Daoy (cell line): ENCODE measurements at places on chromosomes 6 and 20. TPM values are rescaled to one million over a fixed set of nuclear protein-coding genes. Genes with fewer than 3 reads are reported as not detected.

GRCh38 chr20:25020345-25020744, 27.8 kb upstream of the APMAP start:
- no peak for DNase-seq

DNA sequence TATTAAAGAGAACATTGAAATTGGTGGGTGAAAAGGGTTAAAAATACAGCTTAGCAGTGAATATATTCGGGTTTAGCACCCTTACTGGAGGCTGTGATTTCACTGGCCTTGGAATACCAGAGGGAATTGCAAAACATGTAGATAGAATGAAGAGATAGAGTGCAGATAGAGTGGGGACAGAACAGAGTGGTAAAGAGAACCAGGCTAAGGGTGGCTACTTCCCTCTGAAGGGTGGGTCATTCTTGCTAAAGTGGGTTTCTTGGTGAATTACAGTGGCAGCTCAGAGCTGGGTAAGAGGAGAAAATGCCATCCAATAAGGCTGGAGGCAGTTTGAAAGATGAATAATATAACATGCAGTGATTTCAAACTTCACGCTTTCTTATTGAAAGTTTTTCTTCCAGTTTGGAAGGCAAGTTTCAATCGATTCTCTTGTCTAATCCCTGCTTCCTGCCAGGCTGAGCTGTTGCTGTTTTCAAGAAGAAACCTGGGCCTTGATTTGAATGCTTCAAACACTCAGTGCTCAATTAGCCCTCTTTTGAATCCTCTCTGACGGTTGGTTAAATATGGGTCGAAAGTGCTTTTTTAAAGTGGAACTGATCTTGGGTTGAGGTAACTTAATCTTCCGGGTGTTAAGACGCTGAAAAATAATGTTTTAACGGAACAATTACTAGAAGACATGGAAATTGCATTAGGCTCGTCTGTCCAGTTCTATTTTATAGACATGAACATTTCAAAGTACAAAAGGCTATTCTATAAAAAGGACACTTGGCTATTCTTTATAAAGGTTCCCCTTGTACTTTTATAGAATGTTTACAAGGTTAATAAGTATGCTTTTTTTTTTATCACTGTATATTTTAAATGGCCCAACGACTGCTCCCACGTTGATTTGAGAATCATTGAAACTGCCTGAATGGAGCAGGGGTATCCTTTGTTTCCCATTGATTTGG, 203.3 kb downstream of the BCAS1 start:
- DNase-seq: peak; percentile 39

- no peak for DNase-seq
These were observed 85.7 kb upstream of the AGPAT4 start for GRCh38 chr6:161359618-161359945.

- peak; percentile 36 for DNase-seq
These were observed 29.2 kb upstream of the SSR1 start for GRCh38 chr6:7341989-7342742.

GRCh38 chr20:16308754-16309153, 264.5 kb downstream of the KIF16B start:
- no peak for DNase-seq

GRCh38 chr6:36460916-36461315, 18.1 kb downstream of the KCTD20 start:
- DNase-seq: no peak

DNA sequence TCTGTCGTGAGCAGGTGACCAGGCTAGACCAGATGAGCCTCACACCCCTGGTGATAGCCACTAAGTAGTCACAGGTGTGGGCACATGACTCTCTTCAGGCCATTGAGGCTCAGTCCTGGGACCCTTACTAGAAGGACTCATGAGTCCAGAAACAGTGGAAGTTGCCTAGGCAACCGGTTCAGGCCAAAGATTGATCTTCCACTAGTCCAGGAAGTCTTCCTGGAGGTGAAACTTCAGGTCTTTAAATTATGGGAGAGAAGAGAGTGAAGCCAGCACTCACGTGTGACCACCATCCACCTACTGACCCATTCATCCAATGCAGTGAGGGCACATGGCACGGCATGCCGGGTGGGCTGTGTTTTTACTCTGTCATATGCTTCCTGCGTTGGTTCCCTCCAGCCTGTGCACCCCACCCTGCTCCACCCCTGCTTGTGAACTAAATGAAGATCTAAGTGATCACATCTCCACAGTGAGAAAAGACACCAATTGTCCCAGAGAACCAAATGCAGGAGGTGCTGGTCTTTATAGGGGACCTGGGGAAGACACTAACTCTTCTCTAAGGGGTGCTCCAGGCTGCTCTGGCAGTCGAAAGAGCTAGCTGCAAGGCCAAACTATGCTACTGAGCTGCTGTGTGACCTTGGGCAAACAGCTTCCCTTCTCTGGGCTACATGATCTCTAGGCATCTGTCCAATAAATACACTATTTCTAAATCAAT, 12.5 kb upstream of the STX16 start:
- no peak for DNase-seq

DNA sequence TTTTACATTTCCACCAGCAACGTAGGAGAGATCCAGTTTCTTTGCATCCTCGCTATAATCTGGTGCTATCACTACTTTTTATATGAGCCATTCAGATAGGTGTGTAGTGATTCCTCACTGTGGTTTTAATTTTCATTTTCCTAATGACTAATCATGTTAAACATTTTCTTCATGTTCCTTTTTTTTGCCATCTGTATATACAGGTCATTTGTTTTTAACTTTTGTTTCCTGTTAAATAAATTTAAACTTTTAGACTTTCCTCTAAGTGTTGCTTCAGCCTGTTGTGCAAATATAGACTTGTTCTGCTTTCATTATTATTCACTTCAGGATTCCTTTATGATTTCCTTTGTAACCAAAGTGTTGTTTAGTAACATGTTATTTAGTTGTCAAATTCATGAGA, 697.4 kb downstream of the PTPRT start:
- no peak for DNase-seq

- no peak for DNase-seq
These were observed 71.8 kb downstream of the INSM1 start for GRCh38 chr20:20439602-20440190.

GRCh38 chr6:127120787-127121636, 2.5 kb downstream of the RSPO3 start:
- peak; percentile 83 for DNase-seq

DNA sequence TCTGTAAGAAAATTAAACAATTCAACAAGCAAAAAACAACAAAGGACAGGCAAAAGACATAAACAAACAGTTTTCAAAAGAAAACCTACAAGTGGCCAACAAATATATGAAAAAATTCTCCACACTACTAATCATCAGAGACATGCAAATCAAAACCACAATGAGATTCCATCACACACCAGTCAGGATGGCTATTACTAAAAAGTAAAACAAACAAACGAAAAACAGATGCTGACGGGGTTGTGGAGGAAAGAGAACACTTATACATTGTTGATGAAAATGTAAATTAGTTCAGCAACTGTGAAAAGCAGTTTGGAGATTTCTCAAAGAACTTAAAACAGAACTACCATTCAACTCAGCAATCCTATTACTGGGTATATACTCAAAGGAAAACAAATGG, 537.6 kb downstream of the HDGFL1 start:
- peak; percentile 28 for DNase-seq

- no peak for DNase-seq
These were observed 283.5 kb downstream of the KHDC1L start for GRCh38 chr6:72941751-72942150.

- DNase-seq: no peak
These were observed 83.3 kb downstream of the SOD2 start for GRCh38 chr6:159609652-159610178.

SNHG17 gene
- total RNA-seq: 18.9 and 24.2 TPM in 2 replicates

DDX43 gene
- total RNA-seq: not detected in 2 replicates

DEFB125 gene
- total RNA-seq: not detected in 2 replicates
